GM12864 (cell line): ENCODE measurements at places on chromosomes 3 and 15.

DNA sequence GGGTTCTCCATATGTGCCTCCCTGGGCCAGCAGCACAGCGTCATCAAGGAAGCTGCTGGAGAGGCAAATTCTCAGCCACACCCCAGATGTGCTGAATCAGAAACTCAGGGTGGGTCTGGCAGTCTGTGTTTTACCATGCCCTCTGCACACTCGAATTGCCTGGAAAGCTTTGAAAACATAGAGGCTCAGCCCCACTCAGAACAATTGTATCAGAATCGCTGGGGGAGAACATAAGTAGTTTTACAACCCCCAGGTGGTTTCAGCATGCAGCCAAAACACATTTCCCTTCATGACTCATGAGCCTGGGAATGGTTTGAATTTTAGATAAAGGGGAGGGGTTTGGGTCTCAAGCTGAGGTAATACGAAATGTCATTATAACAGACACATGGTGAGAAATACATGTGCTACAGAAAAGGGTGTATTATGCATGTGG, 9.6 kb downstream of the TGM4 start:
- no peak for DNase-seq

DNA sequence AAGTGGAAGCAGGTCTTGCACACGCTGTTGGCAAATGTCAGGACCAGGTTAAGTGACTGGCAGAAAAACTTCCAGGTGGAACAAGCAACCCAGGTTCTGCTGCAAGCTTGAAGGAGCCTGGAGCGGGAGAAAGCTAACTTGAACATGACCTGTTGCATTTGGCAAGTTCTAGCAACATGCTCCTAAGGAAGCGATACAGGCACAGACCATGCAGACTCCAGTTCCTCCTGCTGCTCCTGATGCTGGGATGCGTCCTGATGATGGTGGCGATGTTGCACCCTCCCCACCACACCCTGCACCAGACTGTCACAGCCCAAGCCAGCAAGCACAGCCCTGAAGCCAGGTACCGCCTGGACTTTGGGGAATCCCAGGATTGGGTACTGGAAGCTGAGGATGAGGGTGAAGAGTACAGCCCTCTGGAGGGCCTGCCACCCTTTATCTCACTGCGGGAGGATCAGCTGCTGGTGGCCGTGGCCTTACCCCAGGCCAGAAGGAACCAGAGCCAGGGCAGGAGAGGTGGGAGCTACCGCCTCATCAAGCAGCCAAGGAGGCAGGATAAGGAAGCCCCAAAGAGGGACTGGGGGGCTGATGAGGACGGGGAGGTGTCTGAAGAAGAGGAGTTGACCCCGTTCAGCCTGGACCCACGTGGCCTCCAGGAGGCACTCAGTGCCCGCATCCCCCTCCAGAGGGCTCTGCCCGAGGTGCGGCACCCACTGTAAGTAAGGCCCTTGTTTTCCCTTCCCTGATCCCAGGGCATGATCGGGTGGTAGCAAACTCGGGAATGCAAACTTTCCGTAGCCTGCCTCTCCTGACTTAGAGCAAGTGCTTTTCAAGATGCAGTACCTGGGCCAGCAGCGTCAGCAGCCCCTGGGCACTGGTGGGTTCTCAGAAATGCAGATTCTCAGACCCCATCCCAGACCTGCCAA, 759 bp downstream of the GALNT15 start:
- DNase-seq = no peak

DNA sequence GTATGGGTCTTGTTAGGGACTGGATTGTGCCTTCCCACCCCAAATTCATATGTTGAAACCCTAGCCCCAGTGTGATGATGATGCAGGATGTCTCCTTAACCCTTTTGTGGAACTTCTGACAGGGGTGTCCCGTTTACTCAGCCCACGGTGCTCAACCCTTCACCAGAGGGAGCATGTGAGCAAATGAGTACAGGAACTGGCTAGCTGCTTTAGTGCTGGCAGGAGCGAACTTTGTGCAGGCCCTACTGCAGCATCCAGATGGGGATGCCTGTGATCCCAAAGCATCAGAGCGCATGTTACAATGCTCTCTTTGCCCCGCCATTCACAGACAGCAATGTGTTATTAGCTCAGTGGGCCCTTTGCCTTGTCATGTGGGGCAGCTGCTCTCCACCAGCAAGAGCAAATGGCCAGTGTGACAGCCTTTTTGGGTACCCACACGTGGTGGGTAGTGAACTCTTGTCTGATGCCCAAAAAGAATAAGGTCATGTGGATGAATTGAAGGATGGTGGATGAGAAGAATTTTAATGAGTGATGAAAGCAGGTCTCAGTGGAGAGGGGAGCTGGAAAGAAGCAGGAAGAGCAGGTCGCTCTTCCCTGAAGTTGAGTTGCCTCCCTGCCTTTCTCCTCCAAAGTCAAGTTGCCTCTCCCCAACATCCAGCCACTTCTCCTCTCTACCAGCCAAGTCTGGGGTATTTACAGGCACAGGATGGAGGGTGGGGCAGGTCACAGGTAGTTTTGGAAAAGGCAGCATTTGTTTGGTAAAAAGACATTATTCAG, 63.3 kb upstream of the STRIT1 start:
- DNase-seq = no peak

- no peak for DNase-seq
Measured at GRCh38 chr15:76064375-76064774, 4.6 kb downstream of the TMEM266 start.

DNA sequence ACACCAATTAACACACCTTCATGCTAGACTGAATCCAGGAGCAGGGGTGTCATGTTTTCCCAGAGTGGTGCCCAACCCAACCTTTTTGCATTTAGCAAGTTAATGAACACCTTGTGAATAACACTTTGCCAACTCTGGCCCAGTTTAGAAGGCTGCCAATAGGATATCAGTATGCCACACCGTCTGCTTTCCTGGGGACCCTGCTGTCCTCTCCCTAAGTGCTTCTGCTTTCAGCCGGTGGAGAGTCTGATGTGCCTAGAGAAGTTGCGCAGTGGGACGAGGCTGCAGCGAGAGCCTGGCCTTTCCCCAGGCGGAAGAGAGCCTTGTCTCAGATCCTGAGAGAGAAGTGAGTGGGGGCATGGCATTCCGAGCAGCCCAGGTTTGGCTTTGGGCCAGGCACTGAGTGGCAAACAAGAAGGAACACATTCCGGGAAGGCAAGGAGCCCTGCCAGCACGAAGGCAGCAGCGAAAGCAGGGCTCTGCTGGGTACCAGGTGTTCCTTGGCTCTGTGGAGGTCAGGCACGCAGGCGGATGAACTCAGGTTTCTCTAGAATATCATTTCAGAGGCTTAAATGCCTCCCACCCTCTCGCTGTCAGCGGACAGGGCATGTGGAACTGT, 36.9 kb downstream of the SENP8 start:
- DNase-seq = no peak

GRCh38 chr15:57677204-57677603, 29.3 kb upstream of the POLR2M start:
- no peak for DNase-seq

DNA sequence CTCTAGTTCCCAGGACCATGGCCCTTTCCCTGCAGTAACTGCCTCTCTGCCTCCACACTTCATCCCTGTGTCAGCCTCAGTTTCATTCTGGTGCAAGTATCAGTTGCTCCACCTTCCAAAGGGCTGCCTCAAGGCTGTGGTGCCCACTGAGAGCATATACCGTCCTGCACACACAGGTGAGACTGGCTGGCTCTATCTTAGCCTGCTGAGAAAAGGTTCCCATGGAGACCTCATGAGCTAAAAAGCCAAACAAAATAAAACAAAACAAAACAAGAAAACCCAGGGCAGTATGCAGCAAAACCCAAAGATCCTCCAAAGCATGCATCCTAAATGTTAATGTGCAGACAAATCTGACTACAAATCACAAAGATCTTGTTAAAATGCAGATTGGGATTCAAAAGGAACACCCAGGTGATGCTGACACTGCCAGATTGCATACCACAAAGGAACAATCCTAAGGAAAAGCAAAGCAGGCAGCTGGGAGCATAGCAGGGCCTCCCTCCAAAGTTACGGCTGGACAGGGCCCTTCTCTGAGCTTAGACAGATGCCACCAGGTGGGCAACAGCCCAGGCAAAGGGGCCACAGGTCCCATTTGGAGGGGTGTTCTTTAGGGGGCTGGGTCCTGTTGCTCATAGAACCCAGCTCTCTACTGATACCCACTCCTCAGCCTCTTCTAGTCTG, 76.3 kb upstream of the SLCO2A1 start:
- no peak for DNase-seq

- DNase-seq = no peak
Measured at GRCh38 chr3:111947231-111947630, 31.6 kb upstream of the ABHD10 start.

- no peak for DNase-seq
Measured at GRCh38 chr3:181379278-181379677, 332.4 kb upstream of the SOX2 start.

DNA sequence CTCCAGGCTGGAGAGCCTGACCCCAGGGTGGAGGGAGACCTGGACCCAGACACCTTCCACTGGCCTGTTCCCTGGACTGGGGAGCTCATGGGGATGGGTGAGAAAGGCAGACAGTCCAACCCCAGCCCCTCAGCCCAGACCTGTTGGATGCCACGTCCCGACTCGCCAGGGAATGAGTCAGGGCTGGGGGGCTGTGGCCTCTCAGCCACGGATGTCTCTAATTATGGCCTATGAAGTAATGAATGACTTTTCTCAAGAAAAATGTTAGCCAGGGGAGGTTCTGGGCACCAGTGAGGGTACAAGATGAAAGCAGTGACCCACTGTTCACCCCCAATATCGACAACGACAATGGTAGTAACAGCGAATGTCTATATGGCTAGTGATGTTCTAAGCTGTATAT, 107.0 kb upstream of the RPL32 start:
- no peak for DNase-seq

DNA sequence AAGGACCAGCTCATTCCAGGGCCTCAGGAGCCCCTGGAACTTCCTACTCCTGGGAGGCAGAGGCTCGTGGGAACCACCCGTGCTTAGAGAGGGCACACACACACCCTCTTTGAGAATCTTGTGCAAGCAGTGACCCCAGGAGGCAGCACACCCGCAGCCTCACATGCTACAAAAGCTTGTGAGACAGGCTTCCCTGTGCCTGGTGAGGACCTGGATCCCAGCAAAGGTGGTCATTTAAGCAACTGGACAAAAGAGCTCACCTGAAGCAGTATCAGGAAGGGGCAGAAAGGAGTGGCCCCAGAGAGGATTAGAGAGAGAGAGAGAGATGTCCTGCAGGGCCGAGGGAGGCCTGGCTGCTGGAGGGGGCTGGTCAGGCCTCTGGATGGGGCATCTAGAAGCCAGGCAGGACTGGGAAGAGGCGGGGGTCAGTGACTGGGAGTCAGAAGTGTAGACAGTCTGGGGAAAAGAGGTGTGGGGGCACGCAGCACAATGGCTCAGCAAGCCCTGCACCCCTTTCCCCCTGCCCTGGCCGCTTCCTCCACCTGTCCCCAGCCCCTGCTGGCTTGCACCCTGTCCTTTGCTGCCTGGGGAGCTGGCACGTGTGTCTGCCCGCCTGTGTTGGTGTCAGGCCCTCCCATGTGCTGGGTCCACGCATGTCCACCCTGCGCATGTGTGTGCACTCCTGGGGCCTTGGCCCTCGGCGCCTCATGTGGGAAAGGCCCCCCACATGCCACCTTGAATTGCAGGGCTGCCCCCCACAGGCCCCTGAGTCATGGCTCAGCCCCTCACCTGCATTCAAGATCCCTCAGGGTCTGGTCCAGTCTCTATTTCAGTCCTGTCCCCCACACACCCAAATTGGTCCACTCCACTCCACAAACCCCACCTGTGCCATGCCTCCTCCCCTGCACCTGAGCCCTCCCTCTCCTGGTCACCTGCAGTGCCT, 36.9 kb downstream of the TSPAN3 start:
- no peak for DNase-seq

DNA sequence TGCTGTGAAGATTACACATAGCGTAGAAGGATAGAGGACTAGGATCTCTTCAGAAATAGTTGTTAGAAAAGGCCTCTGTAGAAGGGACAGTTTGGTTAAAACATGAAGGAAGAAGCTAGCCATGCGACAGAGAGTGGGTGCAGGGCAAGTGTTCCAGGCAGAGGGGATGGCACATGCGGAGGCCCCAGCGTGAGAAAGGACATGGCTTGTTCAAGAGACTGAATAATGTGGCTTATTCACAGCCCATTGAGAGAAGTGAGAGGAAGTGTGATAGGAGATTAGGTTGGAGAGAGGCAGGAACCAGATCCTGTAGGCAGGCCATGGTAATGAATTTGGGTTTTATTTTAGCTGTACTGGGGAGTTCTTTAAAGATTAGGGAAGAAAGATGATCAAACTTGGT, 56.4 kb downstream of the NEO1 start:
- DNase-seq = no peak

- DNase-seq = no peak
Measured at GRCh38 chr15:39358441-39359041, 222.3 kb upstream of the THBS1 start.
